ENCODE measurements at places on chromosomes 1 and 21.
A peak's percentile ranks its signal among the peaks of the same experiment; 100 is the strongest.

GRCh38 chr1:83942914-83943313, 56.0 kb downstream of the TTLL7 start:
- no peak for DNase-seq

DNA sequence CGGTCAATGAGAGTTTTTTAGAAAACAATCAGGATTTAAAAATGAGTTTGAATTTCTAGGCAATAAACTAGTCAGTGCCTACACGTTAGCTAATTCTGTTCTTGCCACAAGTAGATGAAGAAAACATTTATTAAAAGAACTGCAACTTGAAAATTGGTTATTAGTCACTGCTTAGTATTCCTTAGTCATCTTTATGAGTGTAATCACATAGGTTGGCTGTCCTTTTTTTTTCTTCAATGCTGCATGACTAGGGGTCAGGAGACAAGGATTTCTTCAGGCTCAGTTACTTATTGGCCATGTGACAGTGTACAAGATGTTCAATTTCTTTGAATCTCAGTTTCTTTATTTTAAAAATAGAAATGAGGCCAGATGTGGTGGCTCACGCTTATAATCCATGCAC, 17.1 kb downstream of the SOAT1 start:
- no peak for DNase-seq

DNA sequence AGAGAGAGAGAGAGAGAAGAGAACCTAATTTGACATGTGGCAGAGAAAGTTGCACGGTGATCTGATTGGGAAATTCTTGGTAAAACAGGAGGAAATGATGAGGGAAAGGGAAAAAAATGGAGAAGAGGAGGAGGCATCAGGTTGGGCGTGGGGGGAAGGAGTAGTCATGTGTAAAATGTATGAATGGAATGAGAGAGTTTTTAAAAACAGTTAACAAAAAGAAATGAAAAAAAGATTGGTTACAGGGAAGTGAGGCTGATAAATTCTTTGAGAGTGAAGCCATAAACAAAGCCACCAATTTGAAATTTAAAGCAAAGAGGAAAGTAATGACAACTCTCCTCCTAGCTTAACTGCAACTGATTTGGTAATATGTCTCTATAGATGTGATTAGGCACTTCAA, 409.2 kb downstream of the USH2A start:
- no peak for DNase-seq

- no peak for DNase-seq
These were observed 1719.5 kb downstream of the MRPL39 start for GRCh38 chr21:23887725-23888306.

- peak; percentile 44 for DNase-seq
These were observed 758 bp downstream of the PTBP2 start for GRCh38 chr1:96722161-96722922.

GRCh38 chr21:28086861-28087581, 905.7 kb downstream of the LTN1 start:
- DNase-seq = no peak

- no peak for DNase-seq
These were observed 22.2 kb upstream of the SPATA6 start for GRCh38 chr1:48493970-48494769.

- DNase-seq = no peak
These were observed 48.5 kb upstream of the WARS2 start for GRCh38 chr1:119188926-119189325.

- DNase-seq = no peak
These were observed 106.7 kb upstream of the GNG12 start for GRCh38 chr1:67939942-67940341.

GRCh38 chr1:82319546-82319945, 518.8 kb downstream of the ADGRL2 start:
- DNase-seq = no peak

DNA sequence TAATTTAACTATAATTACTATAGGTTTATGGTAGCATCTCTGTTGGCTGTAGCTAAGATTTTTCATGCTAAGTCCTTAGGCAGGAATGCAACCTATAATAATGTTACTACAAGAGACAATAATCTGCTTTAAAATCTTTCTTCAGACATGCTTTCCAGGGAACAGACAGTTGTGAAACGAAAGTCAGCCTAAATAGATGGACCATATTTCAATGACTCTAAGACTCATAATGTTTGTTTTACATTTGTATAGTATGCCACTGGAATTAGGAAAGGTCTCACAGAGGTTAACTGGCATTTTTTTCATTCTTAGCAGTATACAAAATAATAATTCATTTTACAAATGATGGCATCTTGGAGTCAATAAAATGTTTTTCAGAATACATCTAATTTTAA, 8.1 kb downstream of the RERE start:
- no peak for DNase-seq

DNA sequence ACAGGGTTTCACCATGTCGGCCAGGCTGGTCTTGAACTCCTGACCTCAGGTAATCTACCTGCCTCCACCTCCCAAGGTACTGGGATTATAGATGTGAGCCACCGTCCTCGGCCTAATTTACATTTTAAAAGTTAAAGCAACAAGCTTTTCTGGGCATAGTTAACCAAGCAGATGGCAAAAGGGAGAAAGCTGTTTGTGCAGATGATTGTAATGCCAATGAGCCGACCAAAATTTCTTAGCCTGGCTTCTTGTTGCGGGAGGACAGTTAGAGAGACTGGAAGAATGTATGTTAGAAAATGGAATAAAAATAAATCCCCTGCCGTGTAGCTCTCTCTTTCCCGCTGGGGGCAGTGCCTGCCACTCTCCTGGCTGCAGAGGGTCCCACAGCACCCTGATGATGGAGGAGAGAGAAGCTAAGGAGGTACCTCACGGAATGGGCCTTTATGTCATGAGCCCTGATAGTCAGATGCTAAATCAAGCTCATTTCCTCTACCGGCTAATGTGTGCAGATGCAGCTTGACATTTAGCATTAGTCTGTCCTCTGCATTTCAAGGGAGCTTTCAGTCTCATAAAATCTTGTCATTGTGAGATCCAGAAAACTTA, 87.2 kb downstream of the HHAT start:
- DNase-seq = no peak

- no peak for DNase-seq
These were observed 21.6 kb upstream of the CCSAP start for GRCh38 chr1:229364207-229365065.

DNA sequence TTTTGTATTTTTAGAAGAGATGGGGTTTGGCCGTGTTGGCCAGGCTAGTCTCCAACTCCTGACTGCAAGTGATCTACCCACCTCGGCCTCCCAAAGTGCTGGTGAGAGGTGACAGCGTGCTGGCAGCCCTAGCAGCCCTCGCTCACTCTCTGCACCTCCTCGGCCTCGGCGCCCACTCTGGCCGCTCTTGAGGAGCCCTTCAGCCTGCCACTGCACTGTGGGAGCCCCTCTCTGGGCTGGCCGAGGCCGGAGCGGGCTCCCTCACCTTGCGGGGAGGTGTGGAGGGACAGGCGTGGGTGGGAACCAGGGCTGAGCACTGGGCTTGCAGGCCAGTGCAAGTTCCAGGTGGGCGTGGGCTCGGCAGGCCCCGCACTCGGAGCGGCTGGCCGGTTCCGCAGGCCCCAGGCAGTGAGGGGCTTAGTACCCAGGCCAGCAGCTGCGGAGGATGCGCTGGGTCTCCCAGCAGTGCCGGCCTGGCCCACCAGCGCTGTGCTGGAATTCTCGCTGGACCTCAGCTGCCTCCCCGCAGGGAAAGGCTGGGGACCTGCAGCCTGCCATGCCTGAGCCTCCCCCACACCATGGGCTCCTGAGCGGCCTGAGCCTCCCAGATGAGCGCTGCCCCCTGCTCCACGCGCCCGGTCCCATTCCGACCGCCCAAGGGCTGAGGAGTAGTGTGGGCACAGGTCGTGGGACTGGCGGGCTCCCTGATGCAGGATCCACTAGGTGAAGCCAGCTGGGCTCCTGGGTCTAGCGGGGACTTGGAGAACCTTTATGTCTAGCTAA, 3.4 kb upstream of the LBR start:
- no peak for DNase-seq

- DNase-seq = no peak
These were observed 16.4 kb downstream of the RPE65 start for GRCh38 chr1:68433395-68433794.

DNA sequence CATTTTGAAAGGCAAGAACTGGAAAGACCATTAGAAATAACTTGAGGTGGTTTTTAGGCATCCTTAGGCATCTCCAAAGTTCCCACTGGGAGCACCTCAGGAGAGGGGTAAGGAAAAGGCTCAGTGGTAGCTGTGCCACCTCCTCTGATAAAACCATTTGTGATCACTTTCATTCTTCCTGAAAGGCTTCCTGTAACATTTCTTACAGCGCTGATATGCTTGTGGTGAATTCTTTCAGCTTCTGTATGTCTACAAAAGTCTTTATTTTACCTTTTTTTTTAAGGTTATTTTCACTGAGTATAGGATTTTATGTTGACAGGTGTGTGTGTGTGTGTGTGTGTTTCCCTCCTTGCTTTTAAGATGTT, 54.8 kb downstream of the VANGL2 start:
- no peak for DNase-seq

GRCh38 chr21:16800536-16801275, 712.1 kb upstream of the CXADR start:
- no peak for DNase-seq

GRCh38 chr1:101310506-101310905, 73.7 kb downstream of the S1PR1 start:
- DNase-seq = no peak

- no peak for DNase-seq
These were observed 94.8 kb downstream of the DIRAS3 start for GRCh38 chr1:67955591-67955990.

- no peak for DNase-seq
These were observed 152.6 kb upstream of the TNR start for GRCh38 chr1:175895966-175896365.

GRCh38 chr1:8551057-8551456, 233.1 kb downstream of the SLC45A1 start:
- DNase-seq = no peak

DNA sequence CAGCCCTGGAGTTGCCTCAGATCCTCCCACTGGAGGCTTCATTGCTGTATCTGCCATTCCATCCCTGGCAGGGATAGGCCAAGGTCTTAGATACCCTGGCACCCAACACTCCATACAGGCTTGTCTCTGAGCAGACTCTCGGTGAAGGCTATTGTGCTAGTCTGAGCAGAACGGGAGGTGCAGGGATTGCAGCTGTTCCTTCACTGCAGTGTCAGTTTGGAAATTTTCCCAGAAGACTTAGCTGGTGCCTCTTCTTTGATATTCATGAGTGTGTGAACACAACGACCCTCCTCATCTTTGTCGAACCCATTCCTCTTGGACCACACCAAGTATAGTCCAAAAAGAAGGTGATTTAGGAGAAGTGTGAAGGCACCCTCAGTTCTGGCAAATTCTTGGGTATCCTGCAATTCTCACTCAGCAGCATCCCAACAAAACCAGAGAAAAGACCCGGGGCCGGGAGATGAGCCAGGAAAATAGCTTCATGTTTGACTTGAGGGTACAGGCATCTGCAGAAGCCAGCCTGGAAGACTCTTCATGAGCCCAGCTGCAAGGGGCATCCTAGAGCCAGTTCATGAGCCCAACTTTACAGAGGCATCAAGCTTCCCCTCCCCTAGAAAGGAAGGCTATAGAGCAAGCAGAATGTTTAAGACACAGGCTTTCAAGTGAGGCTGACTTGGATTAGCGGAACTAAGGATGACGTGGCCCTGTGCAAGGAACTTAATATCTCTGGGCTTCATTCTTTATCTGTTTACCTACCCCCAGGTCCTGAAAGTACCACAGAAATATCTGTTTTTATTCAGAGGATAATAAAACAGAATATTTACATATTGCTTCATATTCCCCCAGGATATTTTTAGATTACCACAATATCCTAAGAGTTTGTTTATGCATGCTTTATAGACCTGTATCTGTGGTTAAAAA, 38.8 kb upstream of the HAO2 start:
- no peak for DNase-seq

DNA sequence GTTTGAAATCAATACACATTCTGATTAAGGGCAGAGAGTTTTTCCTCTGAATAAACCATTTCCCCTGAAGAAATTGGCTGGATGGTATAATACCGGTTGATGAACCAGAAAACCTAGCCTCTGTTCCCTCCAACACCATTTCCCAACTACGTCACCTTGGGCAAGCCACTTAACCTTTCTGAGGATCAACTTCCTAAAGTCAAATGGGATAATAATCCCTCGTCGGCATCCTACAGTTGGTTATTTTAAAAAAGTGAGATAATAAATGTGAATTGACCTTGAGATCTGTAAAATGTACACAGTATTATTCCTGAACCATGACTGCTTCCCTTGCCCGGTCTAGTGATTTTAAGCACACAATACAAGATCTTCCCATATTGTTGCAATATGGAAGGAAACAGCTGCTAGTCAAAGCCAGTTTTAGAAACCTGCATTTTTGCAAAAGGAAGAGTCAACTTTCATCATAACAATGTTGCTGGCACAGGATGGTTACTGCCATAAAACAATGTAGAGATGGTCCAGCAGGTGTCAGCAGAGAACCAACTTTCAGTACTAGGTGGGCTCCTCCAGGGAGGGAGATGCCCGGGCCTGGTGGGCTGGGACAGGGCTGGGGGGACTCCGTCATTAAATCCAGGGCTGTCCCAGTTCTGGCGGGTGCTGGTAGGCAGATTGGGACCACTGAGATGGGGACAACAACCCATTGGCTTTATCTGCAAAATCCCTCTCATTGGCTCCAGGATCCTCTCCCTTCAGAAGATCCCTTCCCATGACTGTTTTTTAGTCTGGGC, 5.2 kb upstream of the HLX start:
- DNase-seq = peak; percentile 39

- no peak for DNase-seq
These were observed 117.6 kb downstream of the MRPL39 start for GRCh38 chr21:25489673-25490072.

GRCh38 chr21:31502537-31503143, 156.9 kb upstream of the SOD1 start:
- DNase-seq = no peak

- DNase-seq = no peak
These were observed 372.5 kb upstream of the ST6GALNAC5 start for GRCh38 chr1:76494807-76495206.

DNA sequence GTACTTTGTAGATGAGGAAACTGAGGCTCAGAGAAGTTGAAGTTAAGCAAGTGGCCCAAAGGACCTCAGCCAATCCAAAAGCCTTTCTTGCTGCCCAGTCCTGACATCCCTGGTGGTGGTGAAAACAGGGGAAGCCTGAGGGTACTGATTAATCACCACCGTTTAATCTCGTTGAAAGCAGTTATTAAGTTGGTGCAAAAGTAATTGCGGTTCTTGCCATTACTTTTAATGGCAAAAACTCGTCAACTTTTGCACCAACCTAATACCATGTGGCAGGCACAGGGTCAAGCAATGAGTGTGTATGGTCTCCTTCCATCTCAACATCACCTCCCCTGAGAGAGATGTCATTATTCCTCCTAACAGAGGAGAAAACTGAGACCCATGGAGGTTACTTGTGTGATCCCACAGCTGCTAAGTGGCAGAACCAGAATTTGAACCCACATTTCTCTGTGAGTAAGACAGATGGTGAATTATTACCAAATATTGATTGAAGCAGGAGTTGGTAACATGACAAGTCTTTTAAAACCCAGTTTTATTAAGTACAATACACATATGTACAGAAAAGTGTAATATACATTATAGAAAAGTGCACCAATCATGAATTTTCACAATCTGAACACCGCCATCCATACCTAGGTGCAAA, 39.4 kb upstream of the GRHL3 start:
- no peak for DNase-seq

GRCh38 chr21:37224861-37225839, 42.0 kb downstream of the VPS26C start:
- no peak for DNase-seq

- DNase-seq = no peak
These were observed 26.2 kb downstream of the CAPN8 start for GRCh38 chr1:223639331-223639749.

GRCh38 chr1:113886417-113887401, 672 bp downstream of the BCL2L15 start:
- no peak for DNase-seq

GRCh38 chr1:51517361-51518032, 1.6 kb downstream of the EPS15 start:
- DNase-seq = no peak

Measured in Caco-2 (cell line).